ENCODE measurements at places on chromosomes 6 and 20.

DNA sequence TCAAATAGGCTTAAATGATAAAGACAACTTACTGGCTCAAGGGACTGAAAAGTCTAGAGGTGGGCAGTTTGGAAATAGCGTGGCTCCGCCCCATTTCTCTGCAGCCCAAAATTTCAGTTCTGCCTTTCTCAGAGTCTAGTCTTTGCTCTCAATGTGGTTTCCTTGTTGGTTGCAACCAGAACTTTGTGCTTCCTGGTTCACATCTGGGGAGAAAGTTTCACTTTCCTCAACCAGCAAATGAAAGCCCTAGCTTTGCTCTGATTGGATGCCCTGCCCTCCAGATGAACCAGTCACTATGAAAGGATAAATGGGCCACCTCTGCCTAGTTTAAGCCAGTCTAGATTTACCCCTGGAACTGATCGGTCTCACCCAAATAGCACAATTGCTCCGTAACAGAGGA, 14.9 kb downstream of the SYCP2L start:
- no peaks in the 10 kb centered on the region for H3K4me1 ChIP-seq
- no peaks in the 10 kb centered on the region for H3K36me3 ChIP-seq
- no peak overlapping the region for H3K27ac ChIP-seq
- no peaks in the 10 kb centered on the region for H3K27me3 ChIP-seq
- no peak for DNase-seq

DNA sequence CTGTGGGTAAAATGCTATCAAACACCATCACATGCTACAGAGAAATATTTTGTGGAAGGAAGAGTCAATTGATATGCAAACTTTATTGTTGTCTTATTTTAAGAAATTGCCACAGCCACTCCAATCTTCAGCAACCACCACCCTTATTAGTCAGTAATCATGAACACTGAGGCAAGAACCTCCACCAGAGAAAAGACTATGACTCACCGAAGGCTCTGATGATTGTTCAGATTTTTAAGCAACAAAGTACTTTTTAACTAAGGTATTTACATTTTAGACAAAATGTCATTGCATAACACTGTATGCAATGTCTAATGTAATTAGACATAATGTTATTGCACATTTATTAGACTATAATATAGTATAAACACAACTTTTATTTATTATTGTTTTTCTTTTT, 26.2 kb upstream of the MMP24 start:
- no peak for DNase-seq
- no peaks in the 10 kb centered on the region for H3K4me1 ChIP-seq
- H3K27me3 ChIP-seq = no peaks in the 10 kb centered on the region
- H3K4me3 ChIP-seq = no peak overlapping the region
- no peak overlapping the region for H3K27ac ChIP-seq

GRCh38 chr6:6006428-6007365, at the start of gene NRN1:
Gene NRN1, minus strand, starts transcription at chr6:6006925. Its CDS starts 176 bp downstream, at chr6:6006749.
- H3K36me3 ChIP-seq = no peaks in the 10 kb centered on the region
- peaks cover 53% of the 10 kb centered on the region for H3K27me3 ChIP-seq
- DNase-seq = no peak
- H3K27ac ChIP-seq = no peak within 1 kb of the TSS
- peak within 1 kb of the TSS; percentile 60 for H3K4me3 ChIP-seq
- peaks cover 15% of the 10 kb centered on the region for H3K4me1 ChIP-seq

DNA sequence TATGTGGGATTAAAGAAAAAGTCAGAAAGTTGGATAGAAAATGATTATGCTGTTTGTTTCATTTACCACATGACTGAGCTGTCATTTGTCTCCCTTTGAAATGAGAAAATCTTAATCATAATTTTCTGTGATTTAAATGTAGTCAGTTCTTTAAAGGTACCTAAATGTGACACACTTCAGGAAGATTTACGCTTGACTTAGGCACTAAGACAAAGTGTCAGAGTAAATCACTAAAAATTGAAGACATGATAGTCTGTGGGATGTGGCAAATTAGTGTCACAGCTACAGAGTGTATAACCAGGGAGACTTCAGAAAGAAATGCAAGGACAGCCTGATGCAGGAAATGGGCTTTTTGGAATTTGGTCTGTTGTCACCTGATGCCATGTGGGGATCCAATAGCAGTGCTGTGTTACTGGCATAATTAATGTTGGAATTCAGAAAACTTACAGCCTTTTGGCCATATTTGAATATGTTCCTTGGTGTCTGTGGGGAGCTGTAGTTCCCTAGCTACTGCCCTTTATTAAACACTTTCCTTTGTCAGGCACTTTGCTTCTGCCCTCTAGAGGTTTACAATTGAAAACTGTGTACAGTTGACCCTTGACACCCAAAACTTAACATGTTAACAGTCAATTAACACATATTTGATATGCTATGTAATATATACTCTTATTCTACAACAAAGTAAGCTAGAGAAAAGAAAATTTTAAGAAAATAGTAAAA, 493.8 kb downstream of the UTRN start:
- H3K4me3 ChIP-seq = no peak overlapping the region
- peaks cover 7% of the 10 kb centered on the region for H3K36me3 ChIP-seq
- H3K27me3 ChIP-seq = no peaks in the 10 kb centered on the region
- no peak for DNase-seq
- no peaks in the 10 kb centered on the region for H3K4me1 ChIP-seq

DNA sequence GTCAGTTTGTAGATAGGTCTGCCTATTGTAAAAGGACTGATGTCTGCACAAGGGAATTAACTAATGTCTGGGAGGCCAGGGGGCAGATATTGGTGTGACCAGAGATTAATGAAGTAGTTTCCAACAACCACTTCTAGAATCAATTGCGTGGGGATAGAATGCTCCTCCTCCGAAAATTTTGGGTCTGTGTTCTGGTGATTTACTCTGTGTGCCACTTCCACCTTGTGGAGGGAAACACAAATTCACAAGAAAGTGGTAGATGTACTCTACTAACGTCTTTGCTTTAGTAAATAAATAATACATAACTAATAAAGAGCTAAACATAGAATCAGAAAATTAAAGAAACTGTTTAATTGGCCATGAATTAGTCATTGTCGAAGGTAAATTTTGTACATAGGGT, 25.5 kb downstream of the TMEM14A start:
- DNase-seq = no peak
- H3K4me1 ChIP-seq = no peaks in the 10 kb centered on the region
- H3K36me3 ChIP-seq = no peaks in the 10 kb centered on the region
- no peaks in the 10 kb centered on the region for H3K27me3 ChIP-seq
- no peak overlapping the region for H3K27ac ChIP-seq

- no peak for DNase-seq
- H3K4me3 ChIP-seq = peak within 1 kb of the TSS; percentile 99
- no peaks in the 10 kb centered on the region for H3K36me3 ChIP-seq
- no peaks in the 10 kb centered on the region for H3K27me3 ChIP-seq
- peak within 1 kb of the TSS; percentile 39 for H3K27ac ChIP-seq
Measured at GRCh38 chr20:63830841-63831588, at the start of gene ZBTB46. Gene ZBTB46, minus strand, starts transcription at chr20:63831264. Its CDS starts 40,507 bp downstream, at chr20:63790757.

Measured in ascending aorta (tissue), 2 donors.